ENCODE measurements at places on chromosomes 7 and 10.

DNA sequence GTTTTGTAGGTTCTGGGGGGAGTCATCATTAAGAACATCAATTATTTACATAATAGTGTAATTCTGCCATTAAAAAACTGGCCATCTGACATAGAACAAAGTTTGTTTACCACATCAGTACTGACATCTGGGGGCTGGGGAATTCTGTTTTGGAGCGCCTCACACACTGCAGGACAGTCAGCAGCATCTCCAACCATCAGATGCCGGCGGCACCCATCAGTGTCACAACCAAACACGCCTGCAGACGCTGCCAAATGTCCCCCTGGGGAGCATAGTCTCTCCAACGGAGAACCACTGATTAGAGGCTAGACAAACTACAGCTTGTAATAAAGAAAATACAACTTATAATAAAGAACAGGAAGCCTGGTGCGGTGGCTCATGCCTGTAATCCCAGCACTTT lies 26.0 kb downstream of the GNA12 start:
- DNase-seq = no peak

DNA sequence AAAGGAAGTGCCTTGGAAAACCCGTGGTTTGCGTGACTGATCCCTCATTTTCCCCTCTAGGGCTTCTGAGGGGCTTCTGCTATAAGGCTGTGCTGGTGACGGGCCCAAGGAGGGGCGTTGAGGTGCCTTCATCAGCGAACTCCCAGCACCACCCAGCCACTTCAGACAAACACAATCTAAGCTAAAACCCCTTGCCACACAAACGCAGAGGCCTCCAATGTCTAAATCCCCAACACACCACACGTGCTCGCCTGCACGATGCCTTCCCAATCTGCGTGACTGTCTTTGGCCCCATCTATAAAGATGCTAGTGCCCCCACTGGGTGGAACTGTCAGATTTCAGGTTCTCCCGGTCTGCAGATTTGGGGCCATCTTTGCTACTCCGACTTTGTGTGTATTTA lies 4.1 kb upstream of the GAD2 start:
- DNase-seq = peak; percentile 35

- no peak for DNase-seq
These were observed 82.6 kb downstream of the CPEB3 start for GRCh38 chr10:92208157-92208720.

- no peak for DNase-seq
These were observed 97.4 kb upstream of the NUPR2 start for GRCh38 chr7:56213574-56213973.

DNA sequence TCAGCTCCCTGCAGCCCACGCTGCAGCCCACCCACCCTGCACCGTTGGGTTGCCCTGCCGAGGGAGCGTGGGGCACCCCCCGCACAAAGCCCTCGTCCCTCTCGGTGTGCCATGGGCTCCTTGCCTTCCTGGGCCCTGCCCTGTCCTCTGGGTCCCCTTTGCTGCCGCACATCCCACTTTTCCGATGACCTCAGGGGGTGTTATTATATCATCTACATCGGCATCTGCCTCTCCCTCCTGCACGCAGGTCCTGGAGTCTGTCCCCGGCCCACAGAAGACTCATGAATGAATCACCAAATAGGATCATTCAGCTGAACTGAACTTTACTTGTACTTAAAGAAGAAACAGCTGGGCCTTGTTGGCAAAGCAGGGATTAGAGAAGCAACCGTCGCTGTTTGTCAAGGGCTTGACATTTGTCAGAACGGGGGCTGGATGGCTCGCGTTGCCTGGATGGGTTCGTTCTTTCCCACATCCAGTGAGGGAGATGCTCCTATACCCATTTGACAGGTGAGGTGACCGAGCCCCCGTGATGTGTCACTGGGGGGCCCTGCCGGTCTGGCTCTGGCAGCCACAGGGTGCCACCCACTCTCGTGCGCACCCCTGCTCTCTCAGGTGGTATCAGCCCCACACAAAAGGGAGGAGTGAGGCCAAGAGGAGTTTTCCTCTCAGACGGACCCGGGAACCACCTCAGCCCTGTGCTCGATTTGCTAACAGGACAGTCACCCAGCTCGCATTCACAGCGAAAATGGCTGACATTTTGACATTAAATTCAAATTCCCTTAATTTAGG lies 58.6 kb upstream of the EBF3 start:
- DNase-seq = no peak

- no peak for DNase-seq
These were observed 2.9 kb upstream of the CDK14 start for GRCh38 chr7:90593205-90593604.

GRCh38 chr7:133670250-133670649 lies 417.4 kb downstream of the EXOC4 start:
- DNase-seq = no peak

DNA sequence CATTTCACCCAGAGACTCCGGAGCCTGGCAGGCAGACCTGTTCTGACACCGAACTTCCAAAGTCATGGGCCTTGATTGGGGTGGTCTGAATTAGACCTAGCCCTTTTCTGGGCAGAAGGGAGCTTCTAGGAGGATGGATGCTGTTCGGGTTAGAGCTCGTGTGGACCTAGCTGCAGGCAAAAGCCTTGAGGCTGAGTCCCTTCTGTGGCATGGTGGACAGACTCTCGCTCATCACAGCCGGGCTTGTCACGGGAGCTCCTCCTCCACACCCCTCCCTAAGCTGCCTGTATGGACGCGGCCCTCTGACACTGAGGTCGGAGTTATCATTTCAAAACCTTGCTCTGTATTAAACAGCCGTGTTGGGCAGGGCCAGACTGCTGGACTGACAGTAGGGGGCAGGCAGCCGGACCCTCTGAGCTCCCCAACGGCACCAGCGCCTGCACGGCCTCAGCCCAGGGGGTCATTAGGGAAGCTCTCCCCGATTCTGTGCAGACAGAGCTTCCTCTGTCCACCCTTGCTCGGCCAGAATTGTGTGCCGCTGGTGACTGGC lies 2.2 kb downstream of the IRF5 start:
- no peak for DNase-seq

- DNase-seq = no peak
These were observed 96.9 kb upstream of the RHEB start for GRCh38 chr7:151616443-151617213.

- DNase-seq = no peak
These were observed 81.9 kb upstream of the AUTS2 start for GRCh38 chr7:69516238-69516820.

GRCh38 chr10:44706745-44707144 lies 204.4 kb upstream of the TMEM72 start:
- no peak for DNase-seq

DNA sequence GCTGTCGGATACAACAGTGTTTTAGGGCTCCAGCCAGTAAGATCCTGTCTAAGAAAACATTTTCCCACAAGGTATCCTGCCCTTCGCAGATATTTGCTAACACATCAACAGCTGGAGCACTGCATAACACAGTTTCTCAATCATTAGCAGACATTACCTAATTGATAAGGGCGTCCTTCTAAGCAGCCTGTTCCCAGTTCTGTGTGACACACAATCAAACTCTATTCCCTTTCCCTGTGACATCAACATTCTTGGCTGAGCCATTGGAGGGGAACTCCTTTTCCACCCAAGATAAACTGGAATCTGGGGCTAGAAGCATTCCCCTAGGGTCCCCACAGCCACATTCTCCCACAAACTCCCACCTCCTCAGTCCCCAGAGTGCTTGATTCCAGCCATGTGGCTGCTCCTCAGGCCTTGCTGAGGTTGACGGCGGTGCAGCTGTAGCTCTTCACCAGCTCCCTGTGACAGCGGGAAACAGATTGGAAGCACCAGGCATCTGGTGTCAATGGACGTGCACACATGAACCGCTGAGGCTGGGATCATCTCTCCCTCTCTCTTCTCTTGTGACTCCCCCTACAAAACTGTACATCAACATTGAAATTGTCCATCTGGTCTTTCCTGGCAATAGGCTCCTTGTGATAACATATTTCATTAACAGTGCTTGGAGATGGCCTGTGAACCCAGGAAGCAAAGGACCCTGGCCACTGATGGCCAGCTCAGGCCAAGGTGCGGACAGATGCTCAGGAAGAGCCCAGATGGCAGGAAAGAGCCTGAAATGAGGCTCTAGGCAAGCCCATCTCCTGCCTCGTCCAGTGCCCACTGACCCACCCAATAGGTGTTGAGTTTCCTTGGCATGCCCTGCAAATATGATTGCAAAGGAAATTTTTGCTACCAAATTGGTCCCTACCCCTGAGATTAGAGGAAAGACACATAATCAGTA lies 131.1 kb upstream of the TBX20 start:
- no peak for DNase-seq

DNA sequence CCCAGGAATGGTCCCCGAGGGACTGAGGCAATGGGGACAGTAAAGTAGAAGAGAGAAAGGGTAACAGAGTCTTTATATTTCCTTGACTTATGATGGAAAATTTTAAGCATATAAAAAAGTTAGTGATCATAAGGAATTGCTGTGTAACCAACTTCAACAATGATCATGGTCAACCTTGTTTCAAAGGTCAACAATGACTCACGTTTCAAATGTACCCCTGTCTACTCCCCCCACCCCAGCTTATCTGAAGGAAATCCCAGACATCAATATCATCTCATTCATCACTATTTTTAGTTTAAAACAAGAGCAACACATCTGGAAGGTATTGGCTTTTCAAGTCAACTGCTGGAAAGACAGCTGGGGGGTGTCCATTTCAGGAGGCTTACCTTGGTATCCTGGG lies 92.9 kb downstream of the SMURF1 start:
- no peak for DNase-seq

GRCh38 chr10:19518632-19519031 lies 297.6 kb upstream of the PLXDC2 start:
- DNase-seq = no peak

GRCh38 chr7:75534727-75535307 lies 42.7 kb downstream of the SPDYE5 start:
- no peak for DNase-seq

DNA sequence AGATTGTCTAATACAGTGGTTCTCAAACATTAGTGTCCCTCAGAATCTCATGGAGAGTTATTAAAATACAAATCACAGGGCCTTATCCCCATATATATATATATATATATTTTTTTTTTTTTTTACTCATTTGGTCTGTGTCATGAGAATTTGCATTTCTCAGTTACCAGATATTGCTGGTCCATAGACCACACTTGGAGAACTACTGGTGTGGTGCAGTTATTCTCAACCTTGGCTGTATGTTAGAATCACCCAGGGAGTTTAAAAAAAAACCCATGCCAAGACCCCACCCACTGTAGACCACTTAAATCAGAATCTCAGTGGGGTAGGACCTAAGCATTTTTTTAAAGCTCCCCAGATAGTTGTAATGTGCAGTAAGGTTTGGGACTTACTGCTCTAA lies 179.9 kb downstream of the AUTS2 start:
- no peak for DNase-seq

GRCh38 chr10:86956848-86957448 lies 467 bp downstream of the MMRN2 start:
- no peak for DNase-seq

DNA sequence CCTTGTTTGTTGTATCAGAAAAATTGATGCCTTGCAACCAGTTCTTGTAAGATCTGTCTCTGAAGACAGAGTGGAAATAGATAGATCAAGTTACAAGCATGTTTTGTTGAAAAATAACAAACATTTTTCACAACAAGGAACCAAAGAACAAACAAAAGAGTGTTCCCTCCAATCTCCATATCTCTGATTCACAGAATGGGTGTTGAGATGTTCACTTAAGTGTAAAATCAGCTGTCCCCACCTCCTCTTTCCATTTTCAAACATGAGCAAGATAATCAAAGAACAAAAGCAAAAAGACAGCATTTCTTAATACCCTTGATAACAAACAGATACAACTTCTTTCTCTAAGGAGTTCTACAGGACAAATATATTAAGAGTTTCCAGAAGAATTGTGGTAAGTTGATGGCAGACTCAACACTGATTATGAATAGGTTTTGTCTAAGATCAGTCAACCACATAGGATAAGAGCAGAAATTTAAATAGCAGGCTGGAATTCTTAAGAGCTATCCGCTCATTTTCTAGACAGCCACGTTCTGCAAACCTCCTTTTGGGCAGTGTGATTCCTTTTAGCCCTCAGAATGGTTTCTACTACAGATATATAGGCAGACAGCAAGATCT lies 970.9 kb upstream of the AUTS2 start:
- no peak for DNase-seq

DNA sequence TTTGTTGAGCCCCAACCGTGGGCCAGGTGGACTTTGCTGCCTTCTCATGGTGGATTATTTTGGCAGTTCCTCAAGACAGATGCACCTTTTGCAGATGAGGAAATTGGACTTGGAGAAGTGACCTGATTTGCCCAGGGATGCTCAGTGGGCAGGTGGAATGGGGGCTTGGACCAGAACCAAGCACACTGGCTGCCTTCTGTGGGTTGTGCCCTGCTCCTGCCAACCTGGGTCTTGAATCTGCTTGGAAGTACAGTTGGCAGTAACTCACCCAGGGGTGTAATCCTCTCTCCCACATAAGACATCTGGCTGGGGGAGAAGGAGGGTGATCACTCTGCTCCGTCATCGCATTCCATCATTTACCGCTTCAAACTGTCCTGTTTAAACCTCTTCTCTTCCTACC lies 110.5 kb upstream of the GPR26 start:
- no peak for DNase-seq

DNA sequence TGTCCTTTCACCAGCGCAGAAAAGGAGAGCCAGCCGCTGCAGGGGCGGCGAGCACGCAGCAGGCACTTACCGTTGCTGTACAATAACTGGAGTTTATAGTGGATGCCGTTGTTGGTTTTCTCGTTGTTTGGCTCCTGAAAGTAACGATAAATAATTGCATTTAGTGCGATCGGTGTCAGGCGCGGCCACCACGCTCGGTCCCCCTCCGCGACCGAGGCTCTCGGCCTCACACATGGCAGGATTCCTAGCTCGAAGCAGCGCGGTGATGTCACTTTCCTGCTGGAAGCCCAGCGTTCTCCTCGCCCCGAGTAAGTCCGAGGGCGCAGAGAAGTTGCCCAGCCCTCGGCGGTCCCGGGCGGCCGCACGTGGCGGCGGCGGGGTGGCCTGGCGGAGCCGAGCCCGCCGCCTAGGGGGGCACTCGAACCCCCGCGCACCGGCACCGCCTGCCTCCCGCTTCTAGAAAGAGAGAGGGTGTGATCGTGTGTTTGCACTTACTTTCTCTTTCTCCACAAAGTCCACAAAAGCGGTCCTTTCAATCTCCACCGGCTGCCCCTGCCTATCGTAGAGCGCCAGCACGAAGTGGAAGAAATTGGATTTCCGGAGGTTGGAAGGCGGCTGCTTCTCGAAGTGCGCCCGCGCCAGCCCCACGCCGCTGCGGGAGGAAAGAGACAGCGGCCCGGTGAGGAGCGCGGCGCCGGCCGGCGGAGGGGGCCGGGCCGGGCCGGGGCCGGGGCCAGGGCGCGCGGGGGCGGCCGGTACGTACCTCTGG lies 1.0 kb downstream of the EBF3 start:
- DNase-seq = peak; percentile 72

DNA sequence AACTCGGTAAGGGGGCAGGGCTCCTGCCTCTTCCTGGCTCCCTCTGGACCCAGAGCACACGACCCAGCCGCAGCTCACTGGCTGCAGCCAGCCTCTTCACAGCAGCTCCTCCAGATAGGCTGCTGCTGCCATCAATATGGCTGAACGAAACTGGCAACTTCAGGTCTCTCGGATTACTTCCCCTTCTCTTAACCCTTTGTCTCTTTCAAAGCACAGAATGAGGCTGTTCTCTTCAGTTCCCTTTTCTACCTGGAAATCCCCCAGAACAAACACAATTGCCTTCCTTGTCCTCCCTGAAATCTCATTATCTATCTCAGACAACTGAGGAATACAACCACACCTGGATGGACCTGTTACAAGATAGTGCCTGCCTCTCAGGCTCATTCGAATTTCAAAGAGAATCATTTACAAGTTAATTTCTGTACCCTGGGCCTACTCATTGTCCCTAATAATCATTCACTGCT lies 193.4 kb upstream of the MBL2 start:
- DNase-seq = peak; percentile 20
